Cortex of kidney (tissue), 1 donor: ENCODE measurements at places on chromosomes 16 and 17.

- no peak for DNase-seq
Observed at GRCh38 chr17:14337596-14338079, 36.8 kb downstream of the HS3ST3B1 start.

DNA sequence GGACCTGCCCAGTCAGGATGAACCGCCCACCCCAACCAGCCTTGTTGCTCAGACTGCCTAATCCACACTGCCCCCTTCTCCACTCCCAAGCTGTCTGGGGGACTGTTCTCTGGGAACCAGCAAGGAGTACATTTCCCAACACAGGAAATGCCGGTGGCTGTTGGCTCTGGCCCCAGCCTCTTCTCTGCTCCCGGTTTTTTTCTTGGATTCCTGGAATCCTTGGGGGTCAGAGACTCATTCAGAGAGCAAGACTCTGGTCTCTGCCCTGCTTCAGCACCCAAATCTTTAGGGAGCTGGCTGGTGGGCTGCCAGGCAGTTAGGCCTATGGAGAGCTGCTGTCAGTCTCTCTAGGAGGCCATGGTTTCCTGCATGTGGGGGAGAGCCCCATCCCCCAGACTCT, 10.8 kb upstream of the MTMR4 start:
- no peak for DNase-seq

- DNase-seq = no peak
Observed at GRCh38 chr17:7560172-7561027, 1.3 kb upstream of the SENP3 start.

DNA sequence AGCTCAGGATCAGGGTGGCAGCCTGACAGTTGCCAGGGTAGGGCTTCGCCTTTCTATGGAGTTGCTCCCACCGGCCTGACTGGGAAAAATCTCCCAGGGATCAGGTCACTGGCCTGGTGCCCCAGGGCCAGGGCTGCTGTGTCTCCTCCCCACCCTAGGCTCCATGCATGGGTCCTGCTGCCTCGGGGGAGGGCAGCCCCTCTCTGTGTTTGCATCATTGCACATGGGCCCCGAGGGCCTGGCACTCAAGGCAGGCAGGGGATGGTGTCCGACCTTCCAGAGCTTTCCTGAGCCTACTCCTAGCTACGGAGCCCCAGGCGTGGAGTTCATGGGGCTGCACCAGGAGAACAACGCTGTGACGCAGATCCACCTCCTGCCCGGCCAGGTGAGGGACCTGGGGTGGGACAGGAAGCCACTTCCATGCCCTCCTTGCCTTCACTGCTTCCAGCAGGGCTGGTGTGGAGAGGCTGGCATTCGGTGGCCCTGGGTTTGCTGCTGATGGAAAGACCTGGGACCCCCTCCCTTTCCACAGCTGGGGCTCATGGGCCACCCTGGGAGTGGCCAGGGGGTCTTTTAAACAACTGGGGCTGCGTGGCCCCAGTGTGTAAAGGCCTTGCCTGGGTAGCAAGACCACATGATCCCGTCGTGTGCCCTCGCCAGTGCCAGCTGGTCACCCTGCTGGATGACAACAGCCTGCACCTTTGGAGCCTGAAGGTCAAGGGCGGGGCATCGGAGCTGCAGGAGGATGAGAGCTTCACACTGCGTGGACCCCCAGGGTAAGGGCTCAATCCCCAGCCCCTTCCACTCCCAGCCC, 29.5 kb upstream of the MYO15B start:
- DNase-seq = no peak

DNA sequence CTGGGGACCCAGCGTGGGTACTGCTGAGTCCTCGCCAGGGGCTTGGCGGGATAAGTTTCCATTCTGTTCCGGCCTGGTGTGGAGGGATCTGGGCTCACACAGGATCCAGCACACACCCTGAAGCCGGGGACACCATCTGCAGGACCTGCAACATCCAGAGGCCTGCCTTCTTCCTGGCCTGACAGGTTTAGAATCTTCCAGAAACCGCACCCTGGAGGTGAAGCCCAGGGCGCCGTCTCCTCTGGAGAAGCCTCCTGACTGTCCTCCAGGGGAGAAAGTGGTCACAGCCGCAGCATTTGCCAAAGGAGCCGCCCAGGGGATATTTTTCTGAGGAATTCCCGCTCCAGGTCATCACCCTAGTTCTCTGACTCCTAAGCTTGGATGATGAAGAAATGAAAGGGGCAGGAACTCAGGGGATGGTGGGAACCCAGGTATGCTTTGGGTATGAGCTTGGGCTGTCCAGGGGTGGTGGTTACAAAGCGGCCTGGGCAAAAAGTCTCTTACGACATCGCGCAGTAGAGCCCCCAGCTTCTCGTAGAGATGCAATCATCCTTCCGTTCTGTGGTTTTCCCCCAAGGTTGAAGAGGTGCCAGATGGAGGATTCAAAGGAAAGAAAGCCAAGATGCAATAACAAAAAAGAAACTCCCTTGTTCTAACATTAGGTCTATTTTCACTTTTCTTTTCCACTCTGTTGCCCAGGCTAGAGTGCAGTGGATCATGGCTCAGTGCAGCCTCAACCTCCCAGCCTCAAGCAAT, 9.1 kb upstream of the CRISPLD2 start:
- DNase-seq = no peak

DNA sequence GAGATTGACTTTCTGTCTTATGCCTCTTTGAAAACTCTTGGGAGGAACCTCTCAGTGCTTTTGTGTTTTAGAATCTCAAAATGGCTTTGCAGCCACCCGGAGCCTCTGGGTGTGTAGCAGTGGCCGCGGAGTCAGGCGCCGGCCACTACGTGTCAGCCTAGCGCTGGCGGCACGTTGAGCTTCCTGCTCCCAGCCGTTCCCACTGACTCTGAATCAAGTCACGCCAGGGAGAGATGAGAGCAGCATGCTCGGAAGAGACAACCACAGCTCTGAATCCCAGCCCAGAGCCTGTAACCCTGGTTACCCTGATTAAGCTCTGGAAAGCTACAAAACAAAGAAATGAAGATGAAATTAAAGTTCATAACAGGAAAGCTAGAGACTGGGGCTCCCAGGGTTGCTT, 97.4 kb upstream of the CACNG5 start:
- DNase-seq = no peak

DNA sequence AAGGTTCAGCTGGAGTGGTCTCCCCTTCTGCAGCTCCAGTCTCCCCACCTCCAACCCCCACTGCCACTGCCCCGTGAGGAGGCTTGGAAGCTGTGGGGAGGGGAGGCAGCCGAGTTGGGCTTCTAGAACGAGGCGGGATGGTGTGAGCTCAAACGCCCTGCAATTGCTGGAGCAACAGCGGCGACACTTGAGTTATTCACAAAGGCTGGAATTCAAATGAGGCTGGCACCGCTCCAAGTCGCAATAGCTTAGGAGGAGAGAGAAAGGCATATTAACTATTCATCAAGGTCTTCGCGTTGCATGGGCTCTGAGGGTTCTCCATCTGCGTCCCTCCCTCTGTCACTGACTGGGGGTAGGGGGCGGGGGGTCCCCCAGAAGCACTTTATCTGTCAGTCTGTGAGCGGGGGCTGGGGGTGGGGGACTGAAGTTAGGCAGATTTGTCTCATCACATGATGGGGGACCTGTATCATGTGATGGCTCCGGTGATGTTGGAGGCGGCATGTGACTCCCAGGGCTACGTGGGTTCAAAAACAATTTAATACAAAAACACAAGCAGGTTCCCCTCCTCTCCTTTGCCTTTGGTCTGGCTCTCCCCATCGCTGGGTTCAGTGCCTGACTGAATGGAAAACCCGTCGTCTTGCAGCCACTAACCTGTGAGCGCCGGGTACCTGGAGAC, 70.5 kb downstream of the RBBP6 start:
- DNase-seq = no peak

GRCh38 chr17:50839591-50840310, 4.4 kb downstream of the WFIKKN2 start:
- DNase-seq = no peak

GRCh38 chr17:43924558-43924957, 17.2 kb upstream of the MPP2 start:
- no peak for DNase-seq

DNA sequence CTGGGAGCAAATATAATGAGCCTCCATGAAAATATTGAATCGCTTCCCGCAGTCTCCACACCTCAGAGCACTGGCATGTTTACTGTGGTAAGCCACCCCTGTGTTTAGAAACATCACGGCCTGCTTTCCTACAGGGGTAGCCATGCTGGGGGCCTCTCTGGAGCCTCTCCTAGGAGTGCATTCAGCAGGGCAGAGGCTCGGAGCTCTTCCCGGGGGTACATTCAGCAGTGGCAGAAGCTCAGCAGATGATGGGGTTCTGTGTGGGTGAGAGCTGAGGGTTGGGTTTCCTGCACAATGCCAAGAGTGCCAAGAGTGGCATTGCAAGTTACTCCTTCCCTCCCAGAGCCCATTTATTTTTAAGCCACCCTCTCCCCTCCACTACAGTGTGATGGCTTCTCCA, 386.6 kb downstream of the SEC14L1 start:
- no peak for DNase-seq
